ENCODE measurements at places on chromosomes 7 and 10.

DNA sequence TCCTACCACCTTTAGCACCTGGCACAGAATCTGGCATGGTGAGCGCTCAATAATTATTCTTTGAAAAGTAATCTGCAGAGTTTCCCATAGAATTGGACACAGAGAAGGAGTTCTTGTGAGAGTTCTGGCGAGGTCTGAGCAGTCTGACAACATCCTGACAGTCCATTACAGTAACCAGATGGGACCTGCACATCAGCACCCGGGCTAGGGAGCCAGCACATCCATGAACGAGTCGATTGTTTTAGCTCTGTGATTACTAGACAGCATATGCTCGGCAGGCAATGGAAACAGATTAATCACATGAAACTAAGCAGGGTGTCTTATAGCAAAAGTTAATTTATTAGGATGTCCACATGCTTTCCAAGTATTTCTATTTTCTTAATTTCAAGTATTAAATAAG is 96.7 kb downstream of the SEMA3D start:
- DNase-seq, result no peak

DNA sequence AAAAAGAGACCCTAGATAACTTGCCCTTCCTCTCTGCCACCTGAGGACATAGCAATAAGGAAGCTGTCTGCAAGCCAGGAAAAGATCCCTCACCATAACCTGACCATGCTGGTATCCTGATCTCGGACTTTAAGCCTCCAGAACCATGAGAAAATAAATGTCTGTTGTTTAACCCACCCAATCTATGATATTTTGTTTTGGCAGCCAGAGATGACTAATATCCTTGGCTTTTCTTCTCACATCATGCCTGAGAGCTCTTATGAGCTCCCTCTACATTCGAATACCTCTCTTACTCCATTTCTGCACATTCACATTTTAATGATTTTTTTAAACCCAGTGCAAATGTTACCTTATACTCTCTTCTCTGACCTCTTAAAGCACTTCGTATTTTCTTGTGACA is 214.0 kb upstream of the CHRM2 start:
- DNase-seq, result no peak

DNA sequence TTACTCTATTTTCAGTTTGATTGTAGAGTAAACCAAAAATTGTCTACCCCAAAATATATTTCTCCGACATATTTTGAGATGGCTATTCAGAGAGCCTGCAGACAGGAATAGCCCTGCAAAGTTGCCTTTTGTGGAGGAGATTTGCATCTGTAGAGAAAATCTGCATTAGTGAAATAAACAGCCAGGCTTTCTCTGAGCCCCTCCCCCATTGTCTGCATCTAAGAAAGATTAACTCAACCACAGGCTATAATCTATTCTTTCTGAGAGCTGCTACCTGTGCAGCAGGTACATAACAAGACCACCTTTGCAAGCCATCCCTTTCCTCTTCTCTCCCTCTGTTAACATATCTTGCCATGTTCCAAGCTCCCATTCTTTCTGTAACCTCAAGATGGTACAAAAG is 1034.2 kb downstream of the SORCS3 start:
- DNase-seq, result no peak

DNA sequence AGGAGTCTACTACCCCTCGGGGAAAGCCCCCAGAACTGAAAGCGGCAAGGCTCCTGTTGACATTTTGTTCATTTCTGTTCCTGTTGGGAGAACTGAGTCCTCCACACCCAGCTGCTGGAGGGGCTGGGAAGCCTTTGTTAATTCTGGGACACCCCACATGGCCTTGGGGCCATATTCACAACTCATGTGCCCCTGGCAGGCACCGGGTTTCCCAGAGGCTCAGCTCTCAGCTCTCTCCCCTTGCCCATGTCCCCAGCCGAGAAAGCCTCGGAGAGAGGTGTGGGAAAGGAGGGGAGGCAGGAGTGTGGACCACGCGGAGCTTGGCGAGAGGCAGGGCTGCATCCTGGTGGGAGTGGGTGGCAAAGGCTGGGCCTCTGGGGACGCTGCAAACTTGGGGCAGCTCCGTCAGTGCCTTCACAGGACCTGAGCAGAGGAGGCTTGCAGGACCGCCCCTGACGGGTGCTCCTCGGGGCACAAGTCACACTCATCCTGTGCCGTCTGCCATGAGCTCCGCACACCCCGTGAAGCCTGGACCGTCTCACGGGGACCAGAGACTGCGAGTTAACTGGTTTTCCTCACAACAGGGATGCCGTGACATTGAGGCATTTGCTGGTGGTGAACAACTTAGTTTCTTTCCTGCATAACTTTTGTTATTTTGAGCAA is 140.9 kb downstream of the DNAJB6 start:
- DNase-seq, result no peak

GRCh38 chr10:126392068-126392467 is 3.8 kb upstream of the ADAM12 start:
- DNase-seq, result no peak

GRCh38 chr10:110153396-110153795 is 54.0 kb upstream of the MXI1 start:
- DNase-seq, result no peak
